Renal cortex interstitium (tissue), 15 donors: ENCODE measurements at places on chromosomes 16 and 17.

DNA sequence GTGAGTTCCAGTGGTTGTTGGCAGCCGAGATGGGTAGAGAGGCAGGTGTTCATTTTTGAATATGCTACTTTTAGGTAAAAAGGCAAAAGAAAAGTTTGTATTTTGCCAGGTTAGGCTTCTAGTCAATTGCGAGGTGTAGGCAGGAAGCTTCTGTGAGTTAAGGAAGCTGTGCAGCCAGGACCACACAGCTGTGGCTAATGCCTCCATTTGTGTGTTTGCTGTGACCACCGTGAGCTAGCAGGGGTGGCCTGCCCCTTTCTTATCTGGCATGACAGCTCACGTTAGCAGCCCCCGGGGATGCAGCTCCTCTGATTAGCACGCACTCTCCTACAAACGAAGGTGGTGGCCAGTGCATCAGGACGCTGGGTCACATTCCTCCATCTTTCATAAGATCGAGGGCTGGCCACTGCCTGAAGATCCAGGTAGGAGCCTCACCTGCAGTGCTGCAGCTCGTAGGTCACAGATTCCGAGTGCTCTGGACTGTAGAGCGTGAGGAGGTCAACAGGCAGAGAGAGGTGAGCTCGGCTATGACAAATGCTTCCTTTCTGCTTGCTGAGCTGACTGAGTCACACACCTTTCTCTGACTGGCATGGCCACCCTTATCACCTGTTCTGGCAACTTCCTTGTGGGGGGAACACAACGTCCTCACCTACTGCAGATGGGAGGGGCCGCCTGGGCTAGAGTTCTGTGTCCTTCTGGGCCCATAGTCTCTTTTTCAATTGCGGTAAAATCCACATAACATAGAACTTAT lies 244.4 kb downstream of the HS3ST3B1 start:
- DNase-seq, result no peak

- no peak for DNase-seq
These were observed 66.2 kb upstream of the CACNG3 start for GRCh38 chr16:24189941-24190340.

DNA sequence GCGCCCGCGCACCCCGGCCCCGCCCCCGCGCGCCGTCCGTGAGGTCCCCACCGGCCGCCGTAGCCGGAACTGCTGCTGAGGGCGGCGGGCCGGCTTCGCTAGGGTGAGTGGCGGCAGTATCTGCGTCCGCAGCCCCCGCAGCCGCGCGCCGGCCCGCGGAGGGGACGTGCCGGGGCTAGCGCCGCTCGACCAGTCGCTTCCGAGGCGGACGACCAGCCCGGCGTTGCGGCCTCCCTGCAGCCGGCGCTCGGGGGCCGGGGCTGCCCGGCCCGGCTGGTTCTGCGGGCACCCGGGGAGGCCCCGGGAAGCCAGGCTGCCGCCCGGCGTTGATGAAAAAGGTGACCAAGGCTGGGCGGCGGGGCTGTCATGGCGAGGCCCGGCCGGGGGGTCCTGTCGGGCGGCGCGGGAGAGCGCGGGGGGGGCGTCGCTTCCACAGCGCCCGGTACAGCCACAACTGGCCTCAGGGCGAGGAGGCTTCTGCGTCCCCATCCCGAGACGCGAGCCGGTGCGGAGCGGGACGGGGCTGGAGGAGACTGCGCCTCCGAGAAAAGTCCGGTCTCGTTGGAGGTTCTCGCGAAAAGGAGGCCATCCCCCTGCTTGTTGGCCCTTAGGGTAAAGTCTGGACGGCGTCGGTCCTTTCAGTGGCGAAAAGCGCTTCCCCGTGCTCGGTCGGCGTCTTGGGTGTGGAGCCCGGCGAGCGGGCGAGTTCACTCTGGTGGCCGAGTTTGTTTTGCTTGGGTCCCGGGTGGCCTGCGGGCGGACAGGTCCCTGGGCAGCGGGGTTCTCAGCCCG lies at the start of gene CRAMP1:
TSS of gene CRAMP1 (plus strand) at position 41 of the 792 bp plus-strand sequence. CDS start 2,280 bp downstream, outside the sequence.
- no peak for DNase-seq

- DNase-seq, result no peak
These were observed 36.0 kb upstream of the CCL1 start for GRCh38 chr17:34398990-34399389.

DNA sequence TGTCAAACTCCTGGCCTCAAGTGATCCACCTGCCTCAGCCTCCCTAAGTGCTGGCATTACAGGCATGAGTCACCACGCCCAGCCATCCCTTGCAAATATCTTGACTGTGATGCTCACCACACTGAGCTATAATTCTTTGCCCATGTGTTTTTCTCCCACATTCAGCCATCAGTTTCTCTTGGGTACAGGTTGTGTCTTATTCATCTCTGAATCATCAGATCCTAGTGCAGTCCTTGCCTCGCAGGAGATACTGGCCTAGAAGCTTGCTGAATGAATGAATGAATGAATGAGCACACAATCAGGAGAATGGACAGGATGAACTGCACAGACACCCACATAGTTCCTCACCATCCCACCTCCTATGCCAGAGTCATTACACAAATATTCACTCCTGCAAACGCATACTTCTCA lies 24.4 kb upstream of the ETV4 start:
- DNase-seq, result no peak
